T47D (cell line): ENCODE measurements at places on chromosomes 16 and 17.

- no peak for DNase-seq
Observed at GRCh38 chr16:79928142-79928873, 327.8 kb upstream of the MAF start.

- no peak for DNase-seq
Observed at GRCh38 chr17:34173241-34173640, 81.8 kb upstream of the CCL2 start.

GRCh38 chr16:87507351-87508069 is 14.7 kb upstream of the ZCCHC14 start:
- DNase-seq: no peak

- peak; percentile 86 for DNase-seq
Observed at GRCh38 chr17:61412143-61412859, 12.7 kb downstream of the TBX2 start.

DNA sequence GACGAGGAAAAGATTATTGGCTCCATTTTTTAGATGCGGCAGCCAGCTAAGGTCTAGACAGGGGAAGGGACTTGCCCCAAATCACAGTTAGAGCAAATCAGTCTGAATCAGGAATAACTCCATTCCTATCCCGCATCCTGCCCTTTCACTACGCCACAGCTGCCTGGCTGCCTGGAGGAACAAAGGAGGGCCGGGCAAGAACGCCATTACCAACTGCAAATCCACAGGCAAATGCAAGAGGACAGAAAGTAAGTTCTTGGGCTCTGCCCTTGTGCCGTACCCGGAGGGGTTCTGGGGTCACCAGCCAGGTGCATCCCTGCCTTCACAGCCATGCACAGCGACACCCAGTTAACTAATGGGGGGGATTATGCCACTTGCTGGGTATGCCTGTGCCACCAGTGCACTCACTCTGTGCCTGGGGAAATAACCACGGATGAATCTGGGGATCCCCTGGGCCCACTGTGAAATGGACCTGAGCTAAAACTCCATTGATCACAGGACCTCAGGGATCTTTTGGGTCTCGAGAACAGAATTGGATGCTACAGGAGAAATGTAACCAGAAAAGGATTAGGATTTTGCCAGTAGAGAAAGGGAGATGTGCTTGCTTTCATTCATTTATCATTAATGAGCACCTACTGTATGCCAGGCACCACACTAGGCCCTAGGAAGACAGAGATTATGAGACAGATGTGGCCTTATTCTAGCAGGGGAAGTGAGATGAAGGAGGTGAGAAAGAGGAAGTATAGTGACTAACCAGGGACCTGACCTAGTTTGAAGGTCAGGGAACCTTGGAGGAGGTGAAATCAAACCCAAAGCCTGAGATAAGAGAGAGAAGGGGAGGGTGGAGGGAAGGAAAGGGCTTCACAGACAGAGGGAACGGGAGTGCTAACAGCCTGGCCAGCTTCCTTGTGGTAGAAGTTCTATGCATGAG is 17.7 kb downstream of the BCL7C start:
- no peak for DNase-seq

- no peak for DNase-seq
Observed at GRCh38 chr16:9264067-9264466, 172.6 kb downstream of the HAPSTR1 start.

DNA sequence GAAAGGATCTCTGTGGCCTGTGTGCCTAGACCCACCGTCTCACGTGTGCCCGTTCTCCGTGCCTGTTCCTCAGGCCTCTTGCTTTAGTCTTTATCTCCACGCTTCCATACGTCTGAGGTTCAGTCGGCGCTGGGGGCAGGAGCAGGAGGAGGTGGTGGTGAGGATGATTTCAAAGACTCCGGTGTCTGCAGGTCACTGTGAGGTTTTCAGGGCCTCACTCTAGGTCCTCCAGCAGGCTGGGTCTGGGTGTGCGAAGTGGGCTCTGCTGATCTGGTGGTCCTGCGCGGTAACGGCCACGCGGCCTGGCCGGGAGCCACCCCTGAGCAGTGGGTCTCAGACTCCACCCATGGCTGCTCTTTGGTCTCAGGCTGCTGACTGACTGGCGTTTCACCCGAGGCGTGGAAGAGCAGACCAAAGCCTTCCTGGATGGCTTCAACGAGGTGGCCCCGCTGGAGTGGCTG is 14.4 kb upstream of the CLEC18A start:
- DNase-seq: no peak

GRCh38 chr16:1890024-1890707 is 18.2 kb upstream of the MEIOB start:
- no peak for DNase-seq

- no peak for DNase-seq
Observed at GRCh38 chr17:49631496-49631895, 46.4 kb downstream of the SPOP start.

DNA sequence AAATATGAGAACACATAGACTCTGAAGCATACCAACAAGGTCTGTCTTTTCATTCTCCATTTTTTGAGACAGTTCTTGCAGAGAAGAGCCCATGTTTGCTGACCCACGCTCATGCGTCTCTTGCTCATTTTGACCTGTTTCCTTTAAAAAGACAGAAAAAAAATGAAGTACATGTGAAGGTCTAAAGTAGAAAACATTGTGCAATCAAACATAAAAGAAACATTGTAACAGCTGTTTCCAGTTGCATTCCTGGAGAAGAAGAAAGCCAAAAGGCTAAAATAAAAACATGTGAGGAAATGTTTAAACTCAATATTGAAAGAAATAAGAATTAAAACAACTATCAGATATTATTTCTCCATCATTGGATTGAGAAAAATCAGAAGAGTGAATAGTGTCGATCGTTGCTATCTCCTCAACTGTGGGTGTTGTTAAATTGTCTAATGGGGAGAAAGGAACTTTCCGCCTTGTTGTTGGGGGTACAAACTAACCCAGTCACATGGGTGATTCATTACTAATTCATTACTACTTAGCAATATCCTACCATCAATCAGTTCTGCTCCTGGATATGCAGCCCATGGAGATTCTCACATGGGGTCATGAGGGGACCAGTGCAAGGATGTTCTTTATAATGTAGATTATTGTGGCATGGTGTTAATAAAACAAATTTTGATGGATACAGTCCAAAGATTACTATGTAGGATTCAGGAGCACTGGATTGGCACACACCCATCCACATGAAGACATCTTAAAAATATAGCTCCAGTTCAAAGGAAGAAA is 9.5 kb downstream of the ABCA9 start:
- no peak for DNase-seq

DNA sequence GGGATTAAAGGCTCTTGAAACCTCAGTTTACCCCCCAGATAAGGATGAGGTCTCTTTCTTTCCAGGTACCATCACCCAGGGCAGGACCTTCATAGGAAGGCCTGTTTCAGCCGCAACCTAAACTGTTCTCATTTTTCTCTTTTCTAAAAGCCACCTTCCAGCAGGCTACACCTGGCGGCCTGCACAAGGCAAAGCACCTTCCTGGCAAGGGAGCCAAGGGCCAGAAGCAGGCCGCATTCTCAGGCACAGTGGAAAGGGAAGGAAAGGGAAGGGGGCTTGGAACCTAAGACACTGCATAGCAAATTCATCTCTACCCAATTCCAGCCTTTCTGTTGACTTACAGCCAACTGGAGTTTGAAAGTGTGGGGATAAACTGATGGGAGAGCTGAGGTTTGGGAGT is 8.9 kb upstream of the NDEL1 start:
- DNase-seq: no peak
